ENCODE measurements at places on chromosomes 7 and 10.

DNA sequence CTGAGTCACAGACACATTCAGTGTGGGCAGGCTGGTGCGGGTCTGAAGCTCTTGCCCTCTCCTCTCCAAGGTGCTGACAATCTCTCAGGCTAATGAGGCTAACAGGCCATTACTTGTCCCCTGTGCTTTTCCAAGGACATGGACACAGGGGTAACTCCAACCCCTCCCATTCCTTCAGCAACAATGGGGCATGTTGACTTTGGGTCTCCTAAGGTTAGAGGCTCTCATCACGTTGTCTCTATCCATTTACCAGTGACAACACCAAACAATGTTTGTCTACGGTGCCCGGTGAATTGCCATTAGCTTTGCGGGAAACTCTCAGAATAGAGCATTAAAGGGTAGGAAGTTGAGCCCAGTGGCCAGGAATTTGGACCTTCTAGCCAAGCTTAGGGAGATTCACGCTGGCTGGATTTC lies 101.6 kb upstream of the TNS3 start:
- no peak for DNase-seq

DNA sequence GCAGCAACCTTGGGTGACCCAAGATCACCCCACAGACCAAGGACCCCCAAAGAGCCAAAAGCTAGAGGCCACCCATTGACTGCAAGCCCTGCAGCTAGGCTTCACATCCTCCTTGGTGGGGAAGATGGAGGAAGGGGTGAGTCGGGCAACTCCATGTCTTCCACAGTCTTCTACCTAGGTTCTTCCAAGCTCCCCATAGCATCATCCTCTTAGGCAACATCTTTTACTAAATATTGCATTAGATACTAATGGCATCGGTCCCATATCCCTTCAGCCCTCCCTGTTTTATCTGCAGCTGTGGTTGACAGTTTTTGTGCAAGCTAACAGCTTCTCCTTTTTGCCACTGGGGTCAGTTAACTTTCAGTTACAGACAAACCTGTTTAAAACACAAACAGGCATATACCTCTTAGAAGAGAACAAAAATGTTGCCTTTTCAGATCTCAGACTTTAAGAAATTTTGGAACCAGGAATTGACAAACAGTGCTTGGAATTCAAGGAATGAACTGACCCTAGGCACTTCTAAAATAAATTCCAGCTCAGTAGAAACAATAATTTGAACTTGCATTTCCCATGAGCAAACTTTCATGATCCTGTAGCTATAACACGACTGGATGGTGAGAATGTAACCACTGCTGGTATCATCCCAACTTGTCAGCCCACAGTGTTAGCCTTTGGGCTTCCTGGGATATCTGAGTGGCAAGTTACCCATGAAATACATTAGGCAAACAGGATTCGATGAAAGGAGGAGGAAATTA lies 33.9 kb upstream of the MSMB start:
- DNase-seq, result no peak

DNA sequence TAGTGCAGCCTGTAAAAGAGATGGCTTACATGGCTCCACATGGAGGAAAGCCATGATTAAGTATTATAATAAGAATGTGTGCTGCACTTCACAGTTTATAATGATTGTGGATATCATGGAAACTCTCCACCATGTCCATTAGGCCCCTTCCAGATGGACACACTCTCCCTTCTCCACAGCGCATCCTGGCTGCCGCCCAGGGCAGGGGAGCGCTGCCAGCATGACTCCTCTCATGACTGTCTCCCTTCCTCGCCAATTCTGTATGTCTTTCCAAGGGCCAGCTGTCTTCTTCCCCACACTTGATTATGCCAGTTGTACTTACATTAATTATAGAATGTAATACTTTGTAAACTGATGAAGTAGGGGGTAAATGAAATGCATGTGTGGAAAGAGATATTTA lies 259.3 kb upstream of the TMEM72 start:
- DNase-seq, result no peak

DNA sequence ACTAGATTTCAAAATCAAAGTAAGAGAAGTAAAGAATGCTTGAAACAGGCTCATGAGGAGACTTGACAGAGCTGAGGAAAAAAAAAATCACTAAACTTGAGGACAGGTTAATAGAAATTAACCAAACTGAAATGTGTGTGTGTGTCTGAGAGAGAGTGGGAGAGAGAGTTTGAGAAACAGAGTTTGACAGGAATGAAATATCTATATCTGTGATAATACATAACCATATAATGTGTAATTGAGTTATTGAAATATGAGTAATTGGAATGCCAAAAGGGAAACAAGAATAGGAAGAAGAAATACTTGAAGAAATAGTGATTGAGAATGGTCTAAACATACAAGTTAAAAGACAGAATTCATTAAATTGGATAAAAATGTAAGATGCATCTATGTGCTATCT lies 268.0 kb upstream of the CHRM2 start:
- DNase-seq, result no peak

DNA sequence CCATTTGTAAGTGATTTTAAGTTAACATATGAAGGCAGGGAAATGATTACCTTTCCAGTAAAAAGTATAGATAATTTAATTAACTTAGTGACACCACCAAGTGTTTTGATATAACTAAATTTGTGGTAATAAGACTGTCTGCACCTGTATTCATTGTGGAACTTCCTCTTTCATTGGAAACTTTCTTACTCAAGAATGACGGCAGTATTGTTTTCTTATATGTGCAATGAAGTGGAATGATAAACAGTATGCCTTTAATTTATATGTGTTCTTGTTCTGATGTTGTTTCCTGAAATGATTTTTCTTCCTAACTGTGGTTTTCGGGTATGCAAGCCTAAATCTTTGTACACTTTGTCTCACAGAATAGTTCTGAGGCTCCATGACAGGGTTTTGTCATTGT lies 46.4 kb downstream of the CASD1 start:
- no peak for DNase-seq

- DNase-seq, result no peak
These were observed 1.2 kb downstream of the MACROH2A2 start for GRCh38 chr10:70053841-70054288.

DNA sequence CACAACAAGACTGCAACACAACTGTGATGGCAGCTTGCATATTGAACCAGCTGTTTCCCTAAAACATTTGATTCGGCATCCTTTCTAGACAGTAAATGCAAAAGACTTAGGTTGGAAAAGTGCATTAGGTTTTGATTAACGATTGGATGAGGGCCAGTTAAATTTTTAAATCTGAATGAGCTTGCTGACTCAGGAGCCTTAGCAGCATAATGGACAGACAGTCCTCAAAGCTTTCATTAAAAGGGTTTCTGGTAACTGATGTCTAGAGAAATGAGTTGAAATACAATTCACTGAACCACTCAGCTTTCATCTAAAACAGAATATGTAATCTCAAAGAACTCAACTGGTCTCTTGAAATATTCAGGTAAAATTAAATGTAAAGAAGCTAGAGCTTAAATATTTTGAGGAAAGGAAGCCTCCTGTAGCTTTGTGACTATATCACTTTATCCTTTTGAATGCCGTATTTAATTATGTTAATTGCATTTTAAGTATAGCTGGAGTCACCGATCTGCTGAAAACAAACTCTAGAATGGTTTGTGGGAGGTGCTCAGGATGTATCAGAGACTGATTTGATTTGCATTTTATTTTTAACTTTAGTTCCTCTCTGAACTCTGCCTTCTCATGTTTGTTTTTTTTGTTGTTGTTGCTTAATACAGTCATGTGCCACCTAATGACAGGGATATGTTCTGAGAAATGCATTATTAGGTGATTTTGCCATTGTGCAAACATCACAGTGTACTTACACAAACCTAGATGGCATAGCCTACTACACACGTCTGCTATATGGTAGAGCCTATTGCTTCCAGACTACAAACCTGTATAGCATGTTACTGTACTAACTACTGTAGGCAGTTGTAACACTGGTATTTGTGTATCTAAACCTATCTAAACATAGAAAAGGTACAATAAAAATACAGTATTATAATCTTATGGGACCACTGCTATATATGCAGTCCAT lies 29.2 kb upstream of the ATRNL1 start:
- no peak for DNase-seq

GRCh38 chr10:102280397-102281101 lies 35.2 kb downstream of the GBF1 start:
- no peak for DNase-seq

DNA sequence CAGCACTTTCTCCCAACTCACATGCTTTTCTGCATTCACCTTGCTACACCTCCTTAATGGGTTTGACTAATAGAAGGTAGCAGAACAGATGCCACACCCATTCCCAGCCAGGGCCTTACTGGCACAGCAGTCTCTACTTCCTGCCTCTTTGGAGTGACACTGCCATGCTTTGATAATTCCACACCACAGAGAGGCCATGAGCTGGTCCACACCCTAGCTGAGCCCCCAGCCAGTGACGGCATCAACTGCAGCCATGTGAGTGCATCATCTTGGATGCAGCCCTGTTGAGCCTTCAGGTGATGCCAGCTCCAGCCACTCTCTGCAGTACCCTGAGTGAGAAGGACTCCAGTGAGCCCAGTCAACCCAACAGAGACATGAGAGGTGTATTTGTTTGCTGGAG lies 27.5 kb upstream of the EZH2 start:
- DNase-seq, result no peak

DNA sequence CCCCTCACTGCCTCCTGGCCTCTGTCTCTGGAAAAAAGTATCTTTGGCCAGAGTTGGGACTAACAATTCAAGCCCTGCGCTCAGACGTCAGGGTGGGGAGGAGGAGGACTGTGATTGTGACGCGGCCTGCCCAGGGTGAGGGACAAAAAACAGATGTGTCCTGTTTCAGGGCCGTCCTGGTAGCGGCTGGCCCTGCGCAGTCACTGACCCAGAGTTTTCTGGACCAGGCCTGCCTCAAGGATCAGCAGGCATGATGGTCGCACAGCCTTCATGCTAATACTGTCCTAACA lies 110.1 kb downstream of the CYTH3 start:
- DNase-seq, result no peak

DNA sequence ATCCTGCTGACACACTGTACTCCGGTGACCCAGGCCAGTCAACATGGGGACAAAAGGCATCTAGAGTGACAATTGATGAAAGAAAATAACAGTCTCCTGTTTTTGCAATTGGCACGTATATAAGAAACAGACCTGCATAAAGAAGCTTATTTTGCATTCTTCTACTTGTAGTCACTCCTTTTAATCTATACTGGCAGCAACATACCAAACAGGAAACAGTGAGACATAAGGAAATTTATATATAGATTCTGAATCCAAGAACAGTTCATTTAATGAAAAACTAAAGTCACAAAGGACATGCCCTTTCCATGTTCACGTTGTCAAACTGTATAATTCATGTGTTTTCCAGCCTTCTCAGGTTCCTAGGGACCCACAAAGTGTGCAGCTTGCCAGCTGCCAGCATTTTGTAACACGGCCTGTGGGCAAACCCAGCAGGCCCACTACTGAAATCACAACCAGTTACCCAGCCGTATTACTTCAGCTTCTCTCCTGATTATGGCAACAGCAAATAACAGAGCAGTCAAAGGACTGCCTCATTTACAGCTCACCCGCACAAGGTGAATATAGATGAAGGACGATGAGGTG lies 72.3 kb downstream of the AMPH start:
- no peak for DNase-seq

- DNase-seq, result no peak
These were observed 265.9 kb upstream of the YAE1 start for GRCh38 chr7:39300276-39300675.

DNA sequence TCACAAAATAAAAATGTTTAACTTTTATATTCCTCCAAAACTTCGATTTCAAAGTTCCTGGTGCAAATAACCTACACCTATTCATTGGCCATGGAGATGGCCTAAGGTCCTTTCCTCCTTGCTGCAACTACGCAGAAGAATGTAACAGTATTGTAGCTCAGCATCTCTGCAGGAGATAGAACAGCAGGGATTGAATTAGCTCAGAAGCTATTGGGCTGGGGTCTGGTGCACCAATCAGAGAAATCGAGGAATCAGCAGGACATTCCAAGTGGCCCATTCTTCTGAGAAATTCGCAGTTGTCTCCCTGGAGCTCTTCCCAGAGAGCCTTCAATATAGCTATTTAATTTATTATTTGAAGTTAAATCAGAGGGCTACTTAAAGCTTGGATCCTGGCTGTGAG lies 560.6 kb downstream of the GATA3 start:
- DNase-seq, result no peak

DNA sequence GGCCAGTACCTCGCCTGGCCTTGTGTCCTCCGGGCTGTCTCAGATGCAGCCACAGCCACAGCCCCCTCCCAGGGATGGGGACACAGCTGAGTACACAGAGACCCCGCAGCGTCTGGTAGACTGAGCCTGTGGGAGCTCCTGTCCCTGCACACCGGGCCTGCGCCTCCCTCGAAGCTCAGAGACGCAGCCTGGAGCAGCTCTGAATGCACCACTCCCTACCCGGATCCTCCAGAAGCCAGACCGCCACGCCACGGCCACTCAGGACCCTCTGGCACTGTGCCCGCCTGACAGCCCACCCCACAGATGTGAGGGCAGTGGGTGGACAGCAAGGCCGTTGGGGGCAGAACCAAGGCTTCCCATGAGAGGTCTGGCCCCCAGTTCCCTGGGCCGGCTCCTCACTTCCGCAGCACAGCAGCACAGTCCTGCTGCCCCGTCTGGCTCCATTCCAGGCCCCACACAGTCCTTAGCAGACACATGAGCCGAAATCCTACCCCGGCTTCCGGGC lies 40.8 kb downstream of the PAPOLB start:
- DNase-seq, result no peak

GRCh38 chr10:122144199-122144598 lies 126.9 kb upstream of the BTBD16 start:
- DNase-seq, result no peak

GRCh38 chr7:46169384-46169755 lies 248.3 kb upstream of the IGFBP3 start:
- DNase-seq, result no peak

- DNase-seq, result no peak
These were observed 162.1 kb downstream of the ADAM12 start for GRCh38 chr10:126226205-126226604.

GRCh38 chr10:102322914-102323313 lies 72.6 kb upstream of the NFKB2 start:
- DNase-seq, result no peak

GRCh38 chr10:129548600-129548999 lies 81.6 kb downstream of the MGMT start:
- no peak for DNase-seq

- no peak for DNase-seq
These were observed 37.4 kb downstream of the AMZ1 start for GRCh38 chr7:2725178-2726105.

GRCh38 chr7:76252021-76252420 lies 50.3 kb downstream of the SRRM3 start:
- DNase-seq, result no peak

Measured in epithelial cell of proximal tubule (primary cell).